Spleen (tissue), 13 donors: ENCODE measurements at places on chromosomes 3 and 15. TPM values are rescaled to one million over a fixed set of nuclear protein-coding genes. Genes with fewer than 3 reads are reported as not detected.

The MLF1 gene
- polyA plus RNA-seq = 2.7 TPM

The SERPINI2 gene
- 0.07 TPM for polyA plus RNA-seq

The ATP2C1 gene
- polyA plus RNA-seq = 16.3 TPM

The COL6A6 gene
- 0.24 TPM for polyA plus RNA-seq

The ALPK3 gene
- polyA plus RNA-seq = 0.29 TPM

The POPDC2 gene
- 3.1 TPM for polyA plus RNA-seq

The SPATA12 gene
- polyA plus RNA-seq = 0.15 TPM

The CD96 gene
- polyA plus RNA-seq = 6.4 TPM

The GOLIM4 gene
- polyA plus RNA-seq = 8.1 TPM

The MCTP2 gene
- 6.7 TPM for polyA plus RNA-seq

GRCh38 chr15:41780727-41781126 lies 6.4 kb downstream of the MAPKBP1 start:
- peak overlapping the region; percentile 35 for H3K27ac ChIP-seq
- H3K36me3 ChIP-seq = no peaks in the 10 kb centered on the region
- peaks cover 20% of the 10 kb centered on the region for H3K4me1 ChIP-seq
- no peak overlapping the region for H3K4me3 ChIP-seq
- H3K27me3 ChIP-seq = no peaks in the 10 kb centered on the region
- DNase-seq = no peak

GRCh38 chr3:87121856-87122255 lies 105.3 kb upstream of the CHMP2B start:
- no peaks in the 10 kb centered on the region for H3K27me3 ChIP-seq
- DNase-seq = no peak
- no peaks in the 10 kb centered on the region for H3K36me3 ChIP-seq
- no peaks in the 10 kb centered on the region for H3K4me1 ChIP-seq

DNA sequence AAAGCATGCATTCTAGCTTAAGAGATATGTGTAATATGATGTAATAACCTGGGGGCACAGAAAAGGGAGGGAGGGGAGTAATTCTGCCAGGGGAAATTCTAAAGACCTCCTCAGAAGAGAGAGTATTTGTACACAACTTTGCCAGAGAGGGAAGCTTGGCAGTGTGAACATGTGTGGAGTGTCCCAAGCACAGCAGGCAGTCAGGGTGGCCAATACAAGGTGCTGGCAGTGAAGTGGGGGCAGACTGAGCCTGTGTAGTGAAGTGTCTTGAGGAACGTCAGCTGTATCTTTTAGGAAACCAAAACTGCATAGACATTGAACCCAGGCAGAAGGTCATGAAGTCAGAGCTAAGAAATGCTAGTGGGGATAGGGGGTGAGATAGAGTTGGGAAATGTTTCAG lies 29.7 kb upstream of the TMEM42 start:
- no peaks in the 10 kb centered on the region for H3K36me3 ChIP-seq
- no peak for DNase-seq
- no peaks in the 10 kb centered on the region for H3K4me1 ChIP-seq
- H3K27me3 ChIP-seq = no peaks in the 10 kb centered on the region

DNA sequence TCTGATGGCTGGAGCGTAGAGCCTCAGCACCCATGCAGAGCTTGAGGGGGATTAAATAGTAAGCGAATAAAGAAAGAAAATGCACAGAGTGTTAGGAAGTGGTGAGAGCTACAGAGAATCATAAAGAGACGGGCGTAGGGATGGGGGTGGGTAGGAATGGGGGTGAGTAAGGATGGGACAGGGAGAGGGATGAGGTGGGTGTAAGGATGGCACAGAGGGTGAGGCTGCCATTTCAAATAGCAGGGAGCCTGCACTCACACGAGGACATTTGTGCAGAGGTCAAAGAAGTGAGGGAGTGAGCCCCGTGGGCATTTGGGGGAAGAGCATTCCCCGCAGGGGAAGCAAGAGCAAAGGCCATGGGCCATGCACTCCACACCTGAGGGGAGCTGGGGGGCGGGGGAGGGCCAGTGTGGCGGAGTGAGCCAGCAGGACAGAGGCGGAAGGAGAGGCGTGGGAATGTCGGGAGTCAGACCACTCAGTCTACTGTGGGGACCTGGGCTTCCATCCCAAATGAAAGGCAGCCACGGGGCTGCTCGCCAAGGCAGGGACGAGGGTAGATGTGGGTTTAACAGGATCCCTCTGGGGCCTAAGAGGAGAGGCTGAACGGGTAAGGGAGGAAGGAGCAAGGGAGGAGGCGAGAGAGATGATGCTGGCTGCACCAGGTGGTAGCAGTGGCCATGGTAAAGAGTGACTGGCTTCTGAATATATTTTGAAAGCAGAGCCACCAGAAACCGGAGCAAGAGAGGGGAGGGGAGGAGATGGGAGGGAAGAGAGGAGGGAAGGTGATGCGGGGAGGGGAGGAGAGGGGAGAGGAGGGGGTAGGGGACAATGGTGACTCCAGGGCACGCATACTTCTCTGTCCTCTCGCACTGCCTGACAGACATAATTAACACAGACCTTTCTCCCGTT lies 35.2 kb upstream of the SLC6A6 start:
- H3K4me3 ChIP-seq = no peak overlapping the region
- no peak for DNase-seq
- H3K4me1 ChIP-seq = peaks cover 43% of the 10 kb centered on the region
- no peak overlapping the region for H3K27ac ChIP-seq
- no peaks in the 10 kb centered on the region for H3K36me3 ChIP-seq

DNA sequence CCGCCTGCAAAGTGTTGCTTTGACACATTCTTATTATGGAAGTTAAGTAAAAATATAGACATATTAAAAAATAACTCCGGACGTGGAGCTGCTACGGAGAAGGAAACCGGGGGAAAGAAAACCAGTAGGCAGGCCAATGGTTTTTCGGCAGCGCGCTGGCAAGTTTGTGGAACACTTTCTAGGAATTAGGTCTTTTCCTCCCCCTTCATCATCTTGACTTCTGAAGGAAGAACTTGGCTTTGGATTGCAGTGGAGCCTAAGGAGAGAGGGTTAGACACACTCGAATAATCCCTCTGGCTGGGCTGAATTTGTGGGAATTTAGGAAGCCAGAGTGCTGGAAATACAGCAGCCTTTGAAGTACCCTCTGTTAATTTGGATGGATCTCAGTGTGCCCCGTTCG lies 317 bp downstream of the ROBO2 start:
- H3K36me3 ChIP-seq = no peaks in the 10 kb centered on the region
- H3K27ac ChIP-seq = no peak overlapping the region
- no peak for DNase-seq
- H3K4me3 ChIP-seq = peak overlapping the region; percentile 45

GRCh38 chr15:59294574-59295260 lies 78.0 kb downstream of the MYO1E start:
- H3K27ac ChIP-seq = no peak overlapping the region
- no peaks in the 10 kb centered on the region for H3K36me3 ChIP-seq
- H3K4me3 ChIP-seq = no peak overlapping the region
- H3K4me1 ChIP-seq = peaks cover 92% of the 10 kb centered on the region

GRCh38 chr3:31004025-31004678 lies 109.7 kb upstream of the GADL1 start:
- no peaks in the 10 kb centered on the region for H3K4me1 ChIP-seq
- no peaks in the 10 kb centered on the region for H3K27me3 ChIP-seq
- H3K27ac ChIP-seq = no peak overlapping the region
- DNase-seq = no peak
- no peaks in the 10 kb centered on the region for H3K36me3 ChIP-seq

GRCh38 chr3:61741551-61741950 lies 180.2 kb downstream of the PTPRG start:
- H3K27ac ChIP-seq = no peak overlapping the region
- no peaks in the 10 kb centered on the region for H3K4me1 ChIP-seq
- DNase-seq = no peak
- no peaks in the 10 kb centered on the region for H3K36me3 ChIP-seq
- H3K4me3 ChIP-seq = no peak overlapping the region

DNA sequence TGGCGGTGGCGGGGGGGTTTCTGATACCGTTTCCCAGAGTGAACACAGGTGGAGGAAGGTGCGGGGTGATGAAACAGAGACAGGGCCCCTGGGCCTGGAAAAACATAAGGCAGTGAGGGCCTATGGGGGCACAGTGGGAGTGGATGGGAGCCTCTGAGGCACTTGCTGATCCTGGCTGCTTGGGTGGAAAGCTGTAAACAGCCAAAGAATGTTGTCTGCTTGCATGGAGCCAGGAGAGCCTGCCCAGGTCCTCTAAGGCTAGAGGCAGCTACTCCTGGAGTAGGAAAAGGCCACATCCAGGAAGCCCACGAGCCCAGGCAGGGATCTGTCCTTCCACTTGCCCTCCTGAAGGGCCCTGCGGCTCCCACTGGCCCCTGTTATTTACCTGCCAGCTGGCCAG lies 2.9 kb upstream of the SEMA3B start:
- H3K27ac ChIP-seq = peak overlapping the region; percentile 74
- H3K4me3 ChIP-seq = no peak overlapping the region
- DNase-seq = no peak
- peaks cover 24% of the 10 kb centered on the region for H3K27me3 ChIP-seq
- peaks cover 65% of the 10 kb centered on the region for H3K4me1 ChIP-seq
- H3K36me3 ChIP-seq = no peaks in the 10 kb centered on the region

GRCh38 chr3:9500108-9501050 lies 53.2 kb downstream of the LHFPL4 start:
- peaks cover 21% of the 10 kb centered on the region for H3K4me1 ChIP-seq
- H3K27me3 ChIP-seq = peaks cover 30% of the 10 kb centered on the region
- no peak overlapping the region for H3K27ac ChIP-seq
- peak overlapping the region; percentile 6 for H3K4me3 ChIP-seq

- no peaks in the 10 kb centered on the region for H3K36me3 ChIP-seq
- H3K27ac ChIP-seq = no peak overlapping the region
- no peak for DNase-seq
- no peaks in the 10 kb centered on the region for H3K27me3 ChIP-seq
These were observed 20.3 kb upstream of the FAM3D start for GRCh38 chr3:58686847-58687246.

DNA sequence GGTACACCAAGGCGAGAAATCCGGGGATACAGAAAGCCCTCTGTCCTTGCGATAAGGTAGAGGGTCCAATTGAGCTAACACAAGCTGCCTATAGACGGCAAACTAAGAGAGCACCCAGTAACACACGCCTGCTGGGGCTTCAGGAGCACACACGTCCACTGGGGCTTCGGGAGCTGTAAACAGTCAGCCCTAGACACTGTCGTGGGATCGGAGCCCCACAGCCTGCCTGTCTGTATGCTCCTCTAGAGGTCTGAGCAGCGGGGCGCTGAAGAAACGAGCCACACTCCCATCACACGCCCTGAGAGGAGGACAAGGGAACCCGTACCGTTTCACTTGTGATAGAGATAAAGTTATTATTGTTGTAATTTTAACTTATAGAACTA lies 486 bp downstream of the SAMMSON start:
- no peaks in the 10 kb centered on the region for H3K27me3 ChIP-seq
- no peak overlapping the region for H3K4me3 ChIP-seq
- DNase-seq = no peak
- no peaks in the 10 kb centered on the region for H3K36me3 ChIP-seq

- no peak for DNase-seq
- H3K36me3 ChIP-seq = no peaks in the 10 kb centered on the region
- no peaks in the 10 kb centered on the region for H3K4me1 ChIP-seq
- H3K27ac ChIP-seq = no peak overlapping the region
These were observed 30.0 kb upstream of the CHD2 start for GRCh38 chr15:92870010-92870591.

DNA sequence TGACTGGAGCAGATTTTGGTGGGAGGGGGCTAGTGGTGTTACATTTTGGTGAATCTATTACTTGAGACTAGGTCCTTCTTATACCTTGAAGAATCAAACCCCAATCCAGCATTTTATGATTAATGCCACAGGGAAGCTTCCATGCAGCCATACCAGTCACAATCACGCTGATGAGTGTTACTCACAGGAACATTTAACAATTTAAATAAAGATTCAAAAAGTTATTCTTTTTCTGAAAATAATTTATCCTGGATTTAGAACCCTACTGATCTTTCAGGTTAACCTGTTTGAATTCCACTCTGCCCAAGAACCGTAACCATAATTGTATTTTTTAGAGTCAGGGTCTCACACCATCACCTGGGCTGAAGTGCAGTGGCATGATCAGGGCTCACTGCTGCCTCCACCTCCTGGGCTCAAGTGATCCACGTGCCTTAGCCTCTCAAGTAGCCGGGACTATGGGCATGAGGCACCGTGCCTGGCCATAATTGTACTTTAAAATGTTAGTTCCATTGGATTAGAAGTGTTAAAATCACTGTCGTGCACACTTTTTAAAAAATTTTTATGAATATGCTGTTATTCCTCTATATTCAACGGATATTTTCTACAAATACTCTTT lies 929 bp upstream of the MTMR10 start:
- H3K4me3 ChIP-seq = peak overlapping the region; percentile 82
- H3K36me3 ChIP-seq = no peaks in the 10 kb centered on the region
- no peaks in the 10 kb centered on the region for H3K27me3 ChIP-seq
- H3K27ac ChIP-seq = peak overlapping the region; percentile 98

- H3K27ac ChIP-seq = no peak overlapping the region
- H3K36me3 ChIP-seq = no peaks in the 10 kb centered on the region
- H3K4me3 ChIP-seq = no peak overlapping the region
- no peaks in the 10 kb centered on the region for H3K27me3 ChIP-seq
- DNase-seq = no peak
These were observed 15.3 kb upstream of the LIMD1 start for GRCh38 chr3:45579251-45579650.

GRCh38 chr3:138180375-138181029 lies 5.8 kb upstream of the DBR1 start:
- peaks cover under 1% of the 10 kb centered on the region for H3K4me1 ChIP-seq
- H3K27me3 ChIP-seq = no peaks in the 10 kb centered on the region
- DNase-seq = no peak
- H3K4me3 ChIP-seq = no peak overlapping the region

- no peaks in the 10 kb centered on the region for H3K27me3 ChIP-seq
- H3K4me3 ChIP-seq = no peak overlapping the region
- DNase-seq = no peak
- no peak overlapping the region for H3K27ac ChIP-seq
- no peaks in the 10 kb centered on the region for H3K36me3 ChIP-seq
These were observed 107.6 kb downstream of the PEX5L start for GRCh38 chr3:179929091-179929529.

DNA sequence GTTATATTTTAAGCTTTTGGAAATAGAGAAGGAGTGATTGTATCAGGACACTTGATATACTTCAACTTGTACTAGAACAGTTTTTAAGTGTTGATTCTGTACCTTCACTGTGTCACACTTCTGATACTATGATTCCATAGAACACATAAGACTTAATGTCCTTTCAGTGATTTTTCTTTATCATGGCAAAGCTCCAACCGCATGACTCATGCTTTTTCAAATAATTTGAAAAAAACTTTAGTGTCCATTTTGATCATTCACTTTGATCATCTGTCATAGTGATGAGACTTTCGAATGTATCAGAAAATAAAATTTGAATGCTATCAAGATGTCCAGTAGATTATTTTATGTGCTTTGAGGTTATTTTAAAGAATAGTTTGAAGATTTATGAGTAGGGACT lies 32.0 kb downstream of the AP4E1 start:
- H3K27me3 ChIP-seq = no peaks in the 10 kb centered on the region
- H3K36me3 ChIP-seq = peaks cover 27% of the 10 kb centered on the region
- no peak overlapping the region for H3K27ac ChIP-seq
- H3K4me1 ChIP-seq = no peaks in the 10 kb centered on the region
- no peak overlapping the region for H3K4me3 ChIP-seq
- no peak for DNase-seq

GRCh38 chr3:141523615-141524375 lies 37.0 kb downstream of the RASA2 start:
- H3K4me1 ChIP-seq = peaks cover 51% of the 10 kb centered on the region
- H3K36me3 ChIP-seq = no peaks in the 10 kb centered on the region
- no peak overlapping the region for H3K4me3 ChIP-seq
- no peak for DNase-seq
- no peaks in the 10 kb centered on the region for H3K27me3 ChIP-seq
- H3K27ac ChIP-seq = no peak overlapping the region

GRCh38 chr3:156389449-156389950 lies 165.4 kb downstream of the SSR3 start:
- no peak for DNase-seq
- no peaks in the 10 kb centered on the region for H3K36me3 ChIP-seq
- H3K27ac ChIP-seq = no peak overlapping the region
- no peaks in the 10 kb centered on the region for H3K27me3 ChIP-seq
- no peaks in the 10 kb centered on the region for H3K4me1 ChIP-seq
